Vagina (tissue), 2 donors: ENCODE measurements at places on chromosomes 16 and 17.

- DNase-seq, result no peak
Measured at GRCh38 chr17:82354804-82355308, 4.2 kb upstream of the TEX19 start.

DNA sequence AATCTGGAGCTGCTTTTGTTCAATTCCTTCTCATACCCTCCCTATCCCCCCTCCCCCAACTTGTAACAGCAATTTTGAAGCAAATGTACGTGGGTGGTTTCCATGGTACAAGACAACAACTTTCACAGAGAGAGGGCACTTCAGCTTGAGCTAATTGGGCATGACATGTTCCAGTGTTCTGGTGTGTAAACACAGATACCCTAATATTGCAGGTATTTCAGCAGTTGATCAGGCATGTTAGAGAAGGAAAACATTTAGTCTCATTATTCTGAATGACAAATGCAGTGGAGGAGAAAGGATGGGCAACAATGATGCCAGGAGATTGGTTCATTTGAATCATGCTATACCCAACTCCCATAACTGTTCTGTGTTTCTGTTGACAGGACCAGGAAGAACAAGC is 137.5 kb downstream of the TRIM37 start:
- DNase-seq, result no peak

- no peak for DNase-seq
Measured at GRCh38 chr17:26773189-26774188, 520.4 kb upstream of the WSB1 start.

GRCh38 chr17:76076765-76077583 is 2.0 kb upstream of the ZACN start:
- DNase-seq, result no peak

DNA sequence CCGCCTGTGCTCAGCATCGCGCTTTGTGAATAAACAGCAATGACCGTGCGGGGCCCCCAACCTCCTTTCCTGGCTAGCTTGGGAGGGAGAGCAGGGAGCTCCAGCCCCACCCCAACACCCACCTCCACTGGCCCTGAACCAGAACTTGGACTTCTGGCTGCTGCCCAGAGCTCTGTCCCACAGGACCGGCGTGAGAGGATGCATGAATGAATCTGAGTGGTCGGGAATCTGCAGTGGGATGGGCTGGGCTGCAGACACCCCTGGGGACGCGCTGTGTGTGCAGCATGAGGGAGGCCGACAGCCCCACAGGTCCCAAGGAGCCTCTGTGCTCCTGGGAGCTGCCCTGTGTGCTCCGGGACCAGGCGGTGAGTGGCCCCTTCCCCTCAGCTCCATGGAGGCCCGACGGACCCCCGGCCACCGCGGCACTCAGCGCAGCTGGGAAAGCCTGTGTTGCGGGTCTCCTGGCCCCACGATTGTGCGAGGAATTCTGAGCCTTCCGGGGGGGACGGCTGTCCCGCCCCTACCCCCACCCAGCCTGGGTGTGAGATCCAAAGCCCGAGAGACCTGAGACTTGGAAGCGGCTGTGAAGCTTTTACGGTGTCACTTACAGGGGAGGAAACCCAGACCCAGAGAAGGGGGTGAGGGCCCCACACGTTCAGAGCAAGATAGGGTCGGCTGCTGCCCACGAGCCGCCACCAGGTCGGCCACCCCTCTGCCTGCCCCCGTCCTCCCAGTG is 5.4 kb downstream of the PIEZO1 start:
- no peak for DNase-seq

DNA sequence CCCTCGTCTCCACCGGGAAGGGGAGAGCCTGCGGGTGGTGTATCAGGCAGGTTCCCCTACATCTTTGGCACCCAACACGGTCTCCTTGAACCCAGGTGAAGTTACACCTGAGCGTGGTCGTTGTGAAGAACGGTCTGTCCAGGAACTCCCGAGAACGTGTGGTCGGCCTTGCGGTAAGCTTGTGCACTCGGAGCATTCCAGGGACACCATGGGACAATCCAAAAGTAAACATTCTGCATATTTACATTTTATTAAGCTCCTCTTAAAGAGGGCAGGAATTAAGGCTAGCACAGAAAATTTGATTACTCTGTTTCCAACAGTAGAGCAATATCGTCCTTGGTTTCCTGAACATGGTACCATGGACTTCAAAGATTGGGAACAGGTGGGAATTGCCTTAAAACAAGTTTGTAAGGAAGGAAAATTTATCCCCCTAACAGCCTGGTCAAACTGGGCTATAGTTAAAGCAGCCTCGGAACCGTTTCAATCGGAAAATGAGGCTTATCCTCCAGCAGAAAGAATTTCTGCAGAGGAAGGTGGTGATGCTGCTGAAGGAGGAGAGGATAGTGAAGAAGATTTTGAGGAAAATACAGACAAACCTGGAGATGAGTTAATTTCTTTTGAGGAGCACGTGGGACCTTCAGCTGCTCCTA is 18.2 kb downstream of the ALOX15B start:
- DNase-seq, result no peak

DNA sequence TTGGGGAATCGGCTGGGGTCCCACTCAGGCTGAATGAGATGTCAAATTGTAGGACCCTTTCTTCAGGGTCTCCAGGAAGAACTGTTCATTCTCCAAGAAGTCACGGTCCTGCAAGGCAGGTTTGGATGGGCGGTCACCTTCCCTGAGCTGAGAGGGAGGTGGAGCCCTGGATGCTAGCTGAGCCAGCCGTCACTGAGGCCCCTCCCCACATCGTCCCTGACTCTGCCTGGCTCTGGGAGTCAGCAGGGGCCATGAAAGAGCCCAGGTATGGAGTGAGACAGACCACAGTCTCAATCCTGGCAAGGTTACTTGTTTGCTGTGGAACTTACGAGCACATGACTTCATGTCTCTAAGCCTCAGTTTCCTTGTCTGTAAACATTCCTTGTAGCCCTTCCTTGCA is 6.0 kb upstream of the MRPL38 start:
- no peak for DNase-seq

DNA sequence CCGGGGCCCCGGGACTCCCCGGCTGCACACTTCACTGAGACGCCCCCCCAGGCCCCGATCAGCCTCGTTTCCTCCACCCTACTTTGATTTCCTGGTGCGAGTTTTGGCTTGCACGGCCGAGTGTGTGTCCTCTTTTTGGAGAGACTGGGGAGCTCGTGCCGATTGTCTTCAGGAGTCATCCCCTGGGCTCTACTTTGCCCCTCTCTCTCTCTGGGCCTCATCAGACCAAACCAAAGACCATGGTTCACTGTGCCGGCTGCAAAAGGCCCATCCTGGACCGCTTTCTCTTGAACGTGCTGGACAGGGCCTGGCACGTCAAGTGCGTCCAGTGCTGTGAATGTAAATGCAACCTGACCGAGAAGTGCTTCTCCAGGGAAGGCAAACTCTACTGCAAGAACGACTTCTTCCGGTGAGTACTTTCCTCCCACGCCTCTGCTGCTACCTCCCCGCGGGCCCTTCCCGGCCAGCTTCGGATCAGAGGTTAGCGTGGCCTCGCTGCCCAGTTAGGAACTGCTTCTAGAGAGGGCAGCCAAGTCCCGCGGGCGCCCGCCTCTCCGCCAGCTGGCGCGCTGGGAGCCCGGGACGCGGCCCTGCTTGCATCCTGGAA is 787 bp downstream of the LHX1 start:
- DNase-seq, result no peak

DNA sequence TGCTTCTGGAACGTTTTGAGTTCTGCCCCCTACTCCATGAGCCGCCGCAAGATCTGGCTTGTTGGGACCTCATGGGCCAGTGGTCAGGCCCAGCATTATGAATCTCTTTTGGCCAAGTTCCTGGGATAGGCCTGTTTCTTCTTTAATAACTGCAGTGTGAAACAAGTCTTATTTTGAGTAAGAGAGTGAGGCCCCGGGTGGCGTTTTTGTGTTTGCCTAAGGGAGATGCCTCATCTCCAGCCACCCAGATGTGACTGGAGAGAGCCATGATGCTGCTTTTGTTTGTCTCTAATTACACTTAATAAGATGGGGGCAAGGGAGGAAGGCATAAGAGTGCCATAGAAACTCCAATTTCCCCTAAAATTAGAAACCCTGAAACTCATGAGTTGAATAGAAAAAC is 39.8 kb downstream of the KSR1 start:
- DNase-seq, result no peak

- DNase-seq, result no peak
Measured at GRCh38 chr16:56744996-56745640, 15.2 kb downstream of the NUP93 start.

- DNase-seq, result no peak
Measured at GRCh38 chr16:801584-802363, 1.2 kb upstream of the GNG13 start.

- no peak for DNase-seq
Measured at GRCh38 chr17:78532922-78533640, 44.1 kb downstream of the DNAH17 start.

- no peak for DNase-seq
Measured at GRCh38 chr16:9225527-9226316, 134.3 kb downstream of the HAPSTR1 start.
